ENCODE measurements at places on chromosomes 3 and 15.
A peak's percentile ranks its signal among the peaks of the same experiment; 100 is the strongest.

GRCh38 chr3:98657457-98657856 is 64.0 kb upstream of the CPOX start:
- DNase-seq, result peak; percentile 6

GRCh38 chr3:182979103-182979673 is 1.1 kb downstream of the DCUN1D1 start:
- no peak for DNase-seq

DNA sequence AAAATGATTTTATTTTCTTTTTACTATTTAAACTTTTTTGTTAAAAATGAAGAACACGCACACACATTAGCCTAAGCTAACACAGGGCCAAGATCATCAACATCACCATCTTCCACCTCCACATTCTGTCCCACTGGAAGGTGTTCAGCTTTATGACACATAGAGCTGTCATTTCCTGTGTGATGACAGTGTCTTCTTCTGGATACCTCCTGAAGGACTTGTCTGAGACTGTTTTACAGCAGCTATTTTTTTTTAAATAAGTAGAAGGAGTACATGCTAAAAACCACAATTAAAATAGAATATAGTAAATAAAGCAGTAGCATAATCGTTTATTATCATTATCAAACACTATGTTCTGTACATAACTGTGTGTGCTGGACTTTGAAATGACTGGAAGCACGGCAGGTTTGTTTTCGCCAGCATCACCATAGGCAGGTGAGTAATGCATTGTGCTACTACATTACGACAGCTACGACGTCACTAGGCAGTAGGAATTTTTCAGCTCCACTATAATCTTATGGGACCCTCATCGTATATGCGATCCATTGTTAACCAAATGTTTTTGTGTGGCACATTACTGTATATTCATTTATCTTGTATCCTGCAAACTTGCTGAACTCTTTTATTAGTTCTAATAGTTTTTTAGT is 72.8 kb downstream of the KLF15 start:
- no peak for DNase-seq

GRCh38 chr15:79213650-79214049 is 68.9 kb upstream of the ANKRD34C start:
- DNase-seq, result no peak

GRCh38 chr3:23442598-23443383 is 239.7 kb downstream of the UBE2E2 start:
- DNase-seq, result no peak

DNA sequence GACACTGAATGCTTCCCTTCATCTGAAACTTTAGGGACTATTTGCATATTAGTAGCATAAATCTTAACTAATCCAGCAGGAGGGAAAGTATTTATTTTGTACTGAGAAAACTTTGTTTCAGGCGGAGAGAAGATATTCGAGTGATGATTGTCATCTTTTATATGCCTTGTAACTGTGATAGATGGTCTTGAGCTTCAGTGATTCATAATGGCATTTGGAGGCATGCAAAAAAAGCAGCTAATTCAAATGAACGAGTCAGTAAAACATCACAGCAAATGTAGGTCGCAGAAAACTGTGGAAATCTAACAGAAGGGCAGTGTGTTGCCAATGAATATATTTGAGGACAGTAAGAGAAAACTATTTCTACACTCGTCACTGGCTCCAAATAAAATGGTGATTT is 643.7 kb upstream of the NAALADL2 start:
- no peak for DNase-seq

DNA sequence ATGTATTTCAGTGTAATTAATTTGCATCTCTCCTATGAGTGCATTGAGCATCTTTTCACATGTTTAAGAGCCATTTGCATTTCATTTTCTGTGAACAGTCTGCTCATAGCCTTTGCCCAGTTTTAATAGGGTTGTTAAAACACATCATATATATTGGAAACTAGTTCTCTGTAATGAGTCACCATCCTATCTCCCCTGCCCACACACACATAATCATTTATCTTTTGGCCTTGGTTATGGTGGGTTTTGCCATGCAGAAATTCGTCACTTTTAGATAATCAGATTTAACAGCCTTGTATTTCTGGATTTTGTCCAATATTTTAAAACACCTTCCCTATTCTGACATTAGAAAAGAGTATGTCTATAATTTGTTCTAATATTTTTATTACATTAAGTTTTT is 11.9 kb upstream of the CHRM5 start:
- no peak for DNase-seq

DNA sequence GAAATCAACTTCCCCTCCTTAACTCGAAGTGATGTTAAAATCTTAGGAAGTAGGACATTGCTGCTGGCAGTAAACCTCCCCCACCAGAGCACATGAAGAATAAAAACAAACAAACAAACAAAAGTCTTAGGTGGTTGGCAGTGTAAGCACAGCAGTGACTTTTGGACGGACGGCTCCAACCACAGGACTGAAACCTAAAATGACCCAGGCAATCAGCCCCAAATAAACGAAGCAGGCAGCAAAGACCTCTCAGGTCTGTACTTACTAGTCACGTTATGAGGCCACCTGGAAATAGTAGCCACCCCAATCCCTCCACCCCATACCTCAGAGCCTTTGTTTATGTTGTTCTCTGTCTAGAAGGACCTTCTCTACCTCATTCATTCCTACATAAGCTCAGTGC is 33.5 kb upstream of the HES1 start:
- DNase-seq, result no peak

Measured in T follicular helper cell (primary cell).